Stimulated activated CD4-positive, alpha-beta T cell treated with anti-CD3 and anti-CD28 coated beads, Interleukin-1b, Interleukin-23, amount 100 ng/mL, for 1 hour (primary cell): ENCODE measurements at places on chromosomes 11 and 22.

DNA sequence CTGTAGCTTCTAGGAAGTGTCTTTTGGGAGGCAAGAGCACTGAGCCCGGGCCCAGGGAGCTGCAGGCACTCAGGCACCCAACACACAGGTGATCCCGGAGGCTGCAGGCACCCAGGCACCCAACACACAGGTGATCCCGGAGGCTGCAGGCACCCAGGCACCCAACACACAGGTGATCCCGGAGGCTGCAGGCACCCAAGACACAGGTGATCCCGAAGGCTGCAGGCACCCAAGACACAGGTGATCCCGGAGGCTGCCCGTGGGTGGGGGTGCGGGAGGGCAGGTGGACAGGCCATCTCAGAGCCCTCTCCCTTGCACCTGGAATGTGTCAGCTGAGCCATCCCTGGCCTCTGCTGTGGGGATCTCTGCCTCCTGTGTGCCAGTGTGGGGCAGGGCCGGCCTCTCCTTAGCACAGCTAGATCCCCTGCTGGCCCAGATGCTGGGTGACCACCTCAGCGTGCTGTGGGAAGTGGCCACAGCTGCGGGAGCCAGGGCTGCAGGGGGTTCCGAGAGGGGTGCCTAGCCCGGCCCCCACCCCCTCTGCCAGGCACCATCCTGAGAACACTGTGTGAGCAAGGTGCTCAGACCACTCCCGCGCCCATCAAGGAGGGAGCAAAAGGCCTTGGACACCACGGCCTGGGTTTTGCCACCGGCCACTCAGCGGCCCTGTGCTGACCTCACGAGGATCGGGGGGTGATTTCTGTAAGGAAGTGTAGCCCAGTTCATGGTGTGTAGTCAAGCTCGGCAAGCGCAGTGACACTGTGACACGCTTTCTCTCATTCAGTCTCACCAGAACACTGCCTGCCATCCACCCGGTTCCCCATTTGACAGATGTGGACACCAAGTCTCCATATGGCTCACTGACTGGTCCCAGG is 14.2 kb downstream of the MRGPRG start:
- DNase-seq, result no peak

DNA sequence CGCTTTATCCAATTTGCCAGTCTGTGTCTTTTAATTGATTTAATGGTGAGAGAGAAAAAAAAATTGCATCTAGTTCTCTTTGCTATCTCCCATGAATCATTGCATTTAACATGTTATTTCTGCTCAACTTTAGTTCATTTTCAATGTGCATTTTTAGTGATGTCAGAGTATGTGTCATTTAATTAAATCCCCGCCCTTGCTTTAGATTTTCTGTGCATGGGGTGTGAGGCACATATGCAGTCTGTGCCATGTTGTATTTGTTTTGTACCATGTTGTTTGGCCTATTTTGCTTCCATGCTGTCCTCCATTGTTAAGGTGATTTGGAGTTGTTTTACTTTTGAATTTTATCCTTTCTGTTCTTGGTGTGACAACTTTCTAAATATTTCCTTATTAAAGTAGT is 8.3 kb upstream of the NCR3LG1 start:
- DNase-seq, result no peak

DNA sequence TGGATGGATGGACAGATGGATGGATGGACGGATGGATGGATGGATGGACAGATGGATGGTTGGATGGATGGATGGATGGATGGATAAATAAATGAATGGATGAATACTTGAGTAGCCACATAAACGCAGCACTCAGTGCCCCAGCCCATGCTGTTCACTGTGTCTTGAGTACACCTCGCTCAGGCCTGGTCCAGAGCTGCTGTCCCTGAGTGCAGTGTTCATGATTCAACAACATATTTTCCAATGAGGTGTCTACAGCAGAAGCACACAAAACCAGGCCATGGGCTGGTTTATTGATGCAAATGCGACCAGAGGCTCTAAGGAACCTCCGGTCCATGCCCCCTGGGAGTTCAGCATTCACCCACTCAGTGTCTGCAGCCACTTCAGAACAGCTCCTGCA is 584.3 kb downstream of the BRD1 start:
- DNase-seq, result no peak

- DNase-seq, result no peak
These were observed 208.7 kb upstream of the PLET1 start for GRCh38 chr11:112469376-112469775.
